ENCODE measurements at places on chromosomes 4 and X.
A peak's percentile ranks its signal among the peaks of the same experiment; 100 is the strongest.

- no peak for DNase-seq
These were observed 620.2 kb upstream of the INTU start for GRCh38 chr4:127012549-127012948.

GRCh38 chrX:48574270-48575266 is at the start of gene RBM3:
Gene RBM3, plus strand, starts transcription at chrX:48574484. Its CDS starts 697 bp downstream, at chrX:48575181.
- peak; percentile 79 for DNase-seq

DNA sequence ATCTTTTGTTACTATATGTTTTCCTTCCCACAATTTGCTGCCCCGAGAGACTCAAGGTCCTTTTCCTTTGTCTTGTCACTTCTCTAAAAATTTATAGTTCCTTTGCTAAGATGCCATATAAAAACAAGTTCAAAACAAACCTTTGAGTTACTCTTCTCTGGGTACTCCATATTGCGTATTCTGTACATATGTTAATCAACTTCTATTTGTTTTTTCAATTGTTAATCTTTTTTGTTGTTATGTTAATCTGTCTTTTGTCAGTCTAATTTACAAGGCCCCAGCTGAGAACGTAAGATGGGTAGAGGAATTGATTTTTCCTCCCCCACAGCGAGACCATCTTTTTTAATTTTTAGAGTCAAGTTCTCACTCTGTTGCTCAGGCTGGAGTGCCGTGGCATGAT is 7.2 kb upstream of the PPEF2 start:
- DNase-seq = no peak

DNA sequence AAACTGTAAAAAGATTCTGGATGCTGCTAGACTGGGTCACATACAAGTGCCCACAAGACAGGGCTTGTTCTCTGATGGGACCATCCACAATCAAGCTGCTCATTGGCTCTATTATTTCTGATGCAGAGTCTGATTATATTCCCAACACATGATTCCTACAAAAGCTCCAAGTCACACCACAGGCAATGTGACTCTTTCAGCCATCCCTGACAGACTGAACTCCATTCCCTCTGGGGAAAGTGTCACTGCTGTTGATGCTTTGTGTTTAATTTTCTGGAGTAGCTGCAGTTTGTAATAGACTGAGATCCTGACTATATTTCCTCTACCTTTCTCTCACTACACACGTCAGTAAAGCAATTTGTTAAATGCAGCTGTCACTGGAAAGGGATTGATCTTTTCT is 55.4 kb upstream of the BCLAF3 start:
- DNase-seq = no peak

DNA sequence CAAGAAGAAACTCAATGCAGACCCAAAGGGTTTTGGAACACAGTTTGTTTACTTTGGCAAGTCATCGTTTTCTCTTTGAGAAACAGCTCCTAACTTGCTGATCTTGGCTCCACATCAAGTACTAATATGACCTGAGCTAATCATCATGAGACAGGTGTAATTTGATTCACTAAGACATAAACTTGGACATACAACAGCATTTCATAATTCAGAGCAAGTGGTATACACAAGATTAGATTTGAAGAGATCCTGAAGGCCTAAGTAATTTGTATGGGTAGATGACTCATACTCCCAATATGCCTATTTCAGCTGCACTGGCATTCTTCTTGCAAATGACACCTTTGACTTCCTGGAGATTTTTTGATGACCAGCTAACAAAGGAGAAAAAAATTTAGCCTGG is 1521.7 kb downstream of the RPA4 start:
- DNase-seq = no peak

DNA sequence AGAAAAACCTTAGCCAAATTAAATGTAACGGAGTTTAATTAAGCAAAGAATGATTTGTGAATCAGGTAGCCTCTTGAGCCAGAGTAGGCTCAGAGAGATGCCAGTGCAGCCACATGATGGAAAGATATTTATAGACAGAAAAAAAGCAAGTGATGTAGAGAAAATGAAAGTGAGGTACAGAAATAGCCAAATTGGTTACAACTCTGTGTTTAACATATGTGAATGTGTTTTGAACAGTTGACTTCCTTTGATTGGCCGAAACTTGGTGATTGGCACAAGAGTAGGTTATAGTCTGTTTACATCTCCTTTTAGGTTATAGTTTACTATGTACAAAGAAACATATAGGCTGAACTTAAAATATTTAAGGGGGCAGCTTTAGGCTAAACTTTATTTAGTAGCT is 459.9 kb upstream of the BOD1L1 start:
- no peak for DNase-seq

DNA sequence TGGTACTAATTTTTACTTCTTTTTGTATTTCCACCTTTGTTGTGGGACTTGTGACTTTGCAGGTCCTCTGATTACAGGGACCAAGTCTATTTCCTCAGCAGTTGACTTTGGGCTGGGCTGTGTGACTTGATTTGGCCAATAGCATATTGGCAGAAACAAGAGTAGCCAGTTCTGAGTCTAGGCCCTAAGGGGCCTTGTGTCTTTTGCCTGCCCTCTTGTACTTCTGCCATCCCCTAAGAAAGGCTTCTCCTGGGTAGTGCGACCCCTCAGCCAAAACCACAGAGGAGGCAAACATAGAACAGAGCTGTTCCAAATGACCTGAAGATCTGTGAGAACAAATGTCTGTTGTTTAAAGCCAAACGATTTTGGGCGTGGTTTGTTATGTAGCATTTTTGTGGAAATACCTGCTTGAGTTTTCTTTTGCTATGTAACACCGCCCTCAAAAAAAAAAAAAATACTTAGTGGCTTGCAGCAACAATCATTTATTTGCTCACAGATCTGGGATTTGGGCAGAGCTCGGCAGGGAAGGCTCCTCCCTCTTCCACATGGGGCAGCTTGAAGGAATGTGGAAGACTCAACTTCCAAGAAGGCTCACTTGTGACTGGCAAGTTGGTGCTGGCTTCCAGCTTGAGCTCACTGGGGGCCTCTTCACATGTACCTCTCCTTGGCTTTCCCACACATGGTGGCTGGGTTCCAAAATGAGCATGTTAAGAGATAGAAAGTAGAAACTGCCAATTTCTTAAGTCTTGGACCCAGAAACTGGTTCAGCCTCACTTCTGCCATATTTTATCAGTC is 423.0 kb upstream of the CNKSR2 start:
- DNase-seq = no peak

DNA sequence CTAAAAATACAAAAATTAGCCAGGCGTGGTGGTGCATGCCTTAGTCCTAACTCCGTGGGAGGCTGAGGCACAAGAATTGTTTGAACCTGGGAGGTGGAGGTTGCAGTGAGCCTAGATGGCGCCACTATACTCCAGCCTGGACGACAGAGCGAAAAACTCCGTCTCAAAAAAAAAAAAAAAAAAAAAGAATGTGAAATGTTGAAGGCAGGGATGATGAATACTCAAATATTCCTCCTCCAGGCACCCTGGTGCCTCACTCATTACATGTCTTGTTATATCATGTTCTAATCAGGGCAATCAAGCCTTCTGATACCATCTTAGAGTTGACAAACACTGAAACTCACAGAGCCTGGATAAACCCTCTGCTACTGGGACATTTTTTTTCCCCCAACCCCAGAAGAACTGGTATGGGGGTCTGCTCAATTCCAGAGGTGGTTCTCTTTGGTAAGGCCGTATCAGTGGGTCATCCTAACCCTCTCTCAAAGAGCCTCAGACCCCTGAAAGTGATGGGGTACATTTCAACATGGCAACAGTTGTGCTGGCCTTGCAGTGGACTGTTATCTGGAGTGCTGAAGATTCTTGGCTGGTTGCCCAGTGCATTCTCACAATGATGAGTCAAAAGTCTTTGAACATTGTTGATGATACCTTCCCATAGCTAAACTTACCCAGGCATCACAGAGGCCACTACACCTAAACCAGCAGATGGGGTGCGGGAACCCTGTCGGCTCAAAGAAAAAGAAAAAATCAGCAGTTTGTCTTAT is 2.4 kb upstream of the SH3KBP1 start:
- DNase-seq = no peak

GRCh38 chr4:40621229-40621591 is 8.5 kb downstream of the RBM47 start:
- DNase-seq = no peak

All from stimulated activated CD8-positive, alpha-beta memory T cell treated with anti-CD3 and anti-CD28 coated beads, Interleukin-2, amount 100 ng/mL, for 1 hour (primary cell).